Esophagus squamous epithelium (tissue), 5 donors: ENCODE measurements at places on chromosomes 5 and 9.

- DNase-seq: no peak
These were observed 59.5 kb downstream of the RORB start for GRCh38 chr9:74556685-74557084.

DNA sequence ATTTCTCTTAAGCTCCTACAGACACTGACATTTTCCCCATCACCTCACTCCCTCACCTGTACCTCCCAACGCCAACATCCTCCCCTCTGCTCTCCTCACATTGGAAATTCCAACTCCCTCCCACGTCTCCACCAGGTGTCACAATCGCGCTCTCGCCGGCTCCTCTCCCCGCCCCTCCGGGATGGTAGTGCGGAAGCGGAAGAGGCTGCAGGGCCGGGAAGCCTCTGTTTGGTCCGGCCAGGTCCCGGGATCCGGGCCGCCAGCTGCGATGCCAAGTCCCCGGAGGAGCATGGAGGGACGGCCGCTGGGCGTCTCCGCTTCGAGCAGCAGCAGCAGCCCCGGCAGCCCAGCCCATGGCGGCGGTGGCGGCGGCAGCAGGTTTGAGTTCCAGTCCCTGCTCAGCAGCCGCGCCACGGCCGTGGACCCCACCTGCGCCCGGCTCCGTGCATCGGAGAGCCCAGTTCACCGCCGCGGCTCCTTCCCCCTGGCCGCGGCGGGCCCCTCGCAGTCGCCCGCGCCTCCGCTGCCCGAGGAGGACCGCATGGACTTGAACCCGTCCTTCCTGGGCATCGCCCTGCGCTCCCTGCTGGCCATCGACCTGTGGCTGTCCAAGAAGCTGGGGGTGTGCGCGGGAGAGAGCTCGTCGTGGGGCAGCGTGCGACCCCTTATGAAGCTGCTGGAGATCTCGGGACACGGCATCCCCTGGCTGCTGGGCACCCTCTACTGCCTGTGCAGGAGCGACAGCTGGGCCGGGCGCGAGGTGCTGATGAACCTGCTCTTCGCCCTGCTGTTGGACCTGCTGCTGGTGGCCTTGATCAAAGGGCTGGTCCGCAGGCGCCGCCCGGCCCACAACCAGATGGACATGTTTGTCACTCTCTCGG is at the start of gene PLPP6:
Gene PLPP6 (plus strand): TSS at position 187 of the 881 bp plus-strand sequence. CDS start 82 bp downstream, at position 269.
- DNase-seq: peak; percentile 31

- DNase-seq: no peak
These were observed 30.2 kb upstream of the ALDH1A1 start for GRCh38 chr9:72983056-72983455.

GRCh38 chr9:138043411-138044345 is 166.1 kb downstream of the CACNA1B start:
- no peak for DNase-seq

DNA sequence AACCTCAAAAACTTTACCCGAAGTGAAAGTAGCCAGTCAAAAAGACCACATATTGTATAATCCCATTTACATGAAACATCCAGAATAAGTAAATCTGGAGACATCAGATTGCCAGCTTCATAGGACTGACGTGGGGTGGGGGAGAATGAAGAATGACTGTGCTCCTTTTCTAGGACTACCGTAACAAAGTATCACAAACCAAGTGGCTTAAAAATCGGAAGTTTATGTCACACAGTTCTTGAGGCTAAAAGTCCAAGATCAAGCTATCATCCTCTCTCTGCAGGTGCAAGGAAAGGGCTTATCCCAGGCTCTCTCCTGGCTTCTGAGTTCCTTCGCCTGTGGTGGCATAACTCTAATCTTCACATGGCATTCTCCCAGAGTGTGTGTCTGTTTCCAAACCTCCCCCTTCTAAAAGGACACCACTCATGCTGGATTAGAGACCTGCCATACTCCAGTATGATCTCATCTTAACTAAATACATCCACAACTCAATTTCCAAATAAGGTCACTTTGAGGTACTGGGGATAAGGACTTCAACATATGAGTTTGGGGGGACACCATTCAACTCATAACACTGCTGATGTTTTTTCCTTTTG is 25.5 kb downstream of the ADAM19 start:
- DNase-seq: no peak

DNA sequence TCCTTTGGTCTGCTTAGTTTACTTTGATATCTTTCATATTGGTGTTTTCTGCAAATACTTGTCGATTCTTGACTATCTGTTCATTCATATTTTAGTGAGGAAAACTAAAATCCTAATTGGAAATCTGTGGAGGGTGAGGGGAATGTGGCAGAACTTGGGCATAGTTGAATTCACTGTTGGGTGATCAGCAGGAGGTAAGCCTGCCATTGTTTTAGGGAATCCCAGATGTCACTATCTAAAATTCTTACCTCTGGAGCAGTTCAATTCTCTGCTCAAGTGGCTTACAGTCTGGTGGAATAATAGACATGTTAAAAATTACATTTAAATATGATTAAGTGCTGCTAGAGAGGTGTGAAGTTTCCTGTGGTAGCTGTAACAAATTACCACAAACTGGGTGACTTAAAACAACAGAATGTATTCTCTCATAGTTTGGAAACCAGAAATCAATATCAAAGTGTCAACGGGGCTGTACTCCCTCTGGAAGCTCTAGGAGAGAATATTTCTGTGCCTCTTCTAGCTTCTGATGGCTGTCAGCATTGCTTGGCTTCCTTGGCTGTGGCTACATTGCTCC is 90.3 kb upstream of the GCNT4 start:
- DNase-seq: no peak
